GM10248 (cell line): ENCODE measurements at places on chromosomes 1 and 21.
A peak's percentile ranks its signal among the peaks of the same experiment; 100 is the strongest.

- peak; percentile 62 for DNase-seq
These were observed 18.4 kb downstream of the LORICRIN start for GRCh38 chr1:153277852-153278251.

- no peak for DNase-seq
These were observed 47.2 kb upstream of the SYNC start for GRCh38 chr1:32749771-32750170.

DNA sequence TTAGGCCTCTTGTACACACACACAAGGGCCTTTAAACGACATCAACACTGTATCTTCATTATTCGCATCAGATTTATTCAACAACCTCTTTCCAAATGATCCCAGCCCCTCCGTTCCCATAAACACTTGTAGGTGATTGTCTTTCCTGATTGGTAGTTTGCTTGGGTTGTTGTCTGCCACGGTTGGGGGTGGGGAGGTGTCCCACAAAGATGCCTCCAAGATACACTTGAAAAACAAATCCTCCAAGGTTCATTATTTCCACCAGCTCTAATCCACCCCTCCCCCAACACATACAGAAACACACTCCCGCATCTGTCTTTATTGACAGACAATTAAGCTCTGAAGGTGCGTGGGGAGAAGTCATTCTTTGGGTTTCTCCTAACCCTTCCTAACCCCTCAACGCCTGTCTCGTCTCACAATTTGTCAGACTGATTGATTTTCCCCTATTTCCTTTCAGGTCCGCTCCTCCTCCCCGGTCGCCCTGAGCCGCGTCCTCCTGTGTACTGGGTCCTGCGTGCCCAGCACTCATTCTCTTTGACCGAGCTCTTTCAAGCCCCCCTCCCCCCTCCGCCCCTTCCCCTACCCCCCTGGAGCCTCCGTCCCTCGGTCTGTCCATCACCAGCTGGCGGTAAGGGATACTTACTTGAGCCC lies 1.4 kb downstream of the WDR26 start:
- DNase-seq = no peak

GRCh38 chr1:101976161-101976560 lies 20.6 kb downstream of the OLFM3 start:
- DNase-seq = no peak

- no peak for DNase-seq
These were observed 22.0 kb downstream of the LGR6 start for GRCh38 chr1:202215472-202216130.

DNA sequence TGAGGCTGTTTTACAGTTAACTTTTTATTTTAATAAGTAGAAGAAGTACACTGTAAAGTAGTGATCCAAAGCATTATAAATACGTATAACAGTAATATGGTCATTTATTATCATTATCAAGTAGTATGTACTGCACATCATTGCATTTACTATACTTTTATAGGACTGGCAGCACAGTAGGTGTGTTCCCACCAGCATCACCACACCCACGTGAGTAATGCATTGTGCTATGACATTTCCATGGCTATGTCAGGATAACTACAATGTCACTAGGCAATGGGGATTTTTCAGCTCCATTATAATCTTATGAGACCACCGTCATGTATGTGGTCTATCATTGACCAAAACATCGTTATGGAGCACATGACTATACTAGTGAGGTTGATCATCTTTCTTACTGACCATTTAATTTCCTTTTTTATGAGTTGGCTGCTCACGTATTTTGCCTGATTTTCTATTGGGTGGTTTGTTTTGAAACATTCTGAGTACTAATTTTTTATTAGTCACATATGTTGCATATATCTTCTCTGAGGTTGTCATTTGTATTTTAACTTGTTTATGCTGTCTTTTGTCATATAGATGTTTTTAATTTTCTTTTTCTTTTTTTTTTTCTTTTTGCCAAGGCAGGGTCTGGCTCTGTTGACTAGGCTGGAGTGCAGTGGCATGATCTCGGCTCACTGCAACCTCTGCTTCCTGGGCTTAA lies 25.3 kb upstream of the SHCBP1L start:
- DNase-seq = no peak

- DNase-seq = peak; percentile 86
These were observed at the start of gene MR1 for GRCh38 chr1:181033799-181034451. MR1 (plus strand) TSS chr1:181033983; CDS start chr1:181034008, 25 bp downstream.

DNA sequence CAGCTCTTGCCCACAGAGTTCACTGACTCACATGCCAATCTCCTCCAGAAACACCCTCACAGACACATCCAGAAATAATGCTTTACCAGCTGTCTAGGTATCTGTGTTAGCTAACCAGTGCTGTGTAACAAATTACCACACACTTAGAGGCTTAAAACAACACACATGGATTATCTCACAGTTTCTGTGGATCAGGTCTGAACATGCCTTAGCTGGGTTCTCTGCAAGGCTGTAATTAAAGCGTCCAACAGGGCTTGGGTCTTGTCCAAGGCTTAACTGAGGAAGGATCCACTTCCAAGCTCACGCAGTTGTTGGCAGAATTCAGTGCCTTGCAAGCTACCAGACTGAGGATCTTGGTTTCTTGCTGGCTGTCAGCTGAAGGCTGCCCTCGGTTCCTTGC lies 92.5 kb upstream of the RGS4 start:
- DNase-seq = no peak

GRCh38 chr1:98276514-98276913 lies 355.7 kb upstream of the DPYD start:
- no peak for DNase-seq

DNA sequence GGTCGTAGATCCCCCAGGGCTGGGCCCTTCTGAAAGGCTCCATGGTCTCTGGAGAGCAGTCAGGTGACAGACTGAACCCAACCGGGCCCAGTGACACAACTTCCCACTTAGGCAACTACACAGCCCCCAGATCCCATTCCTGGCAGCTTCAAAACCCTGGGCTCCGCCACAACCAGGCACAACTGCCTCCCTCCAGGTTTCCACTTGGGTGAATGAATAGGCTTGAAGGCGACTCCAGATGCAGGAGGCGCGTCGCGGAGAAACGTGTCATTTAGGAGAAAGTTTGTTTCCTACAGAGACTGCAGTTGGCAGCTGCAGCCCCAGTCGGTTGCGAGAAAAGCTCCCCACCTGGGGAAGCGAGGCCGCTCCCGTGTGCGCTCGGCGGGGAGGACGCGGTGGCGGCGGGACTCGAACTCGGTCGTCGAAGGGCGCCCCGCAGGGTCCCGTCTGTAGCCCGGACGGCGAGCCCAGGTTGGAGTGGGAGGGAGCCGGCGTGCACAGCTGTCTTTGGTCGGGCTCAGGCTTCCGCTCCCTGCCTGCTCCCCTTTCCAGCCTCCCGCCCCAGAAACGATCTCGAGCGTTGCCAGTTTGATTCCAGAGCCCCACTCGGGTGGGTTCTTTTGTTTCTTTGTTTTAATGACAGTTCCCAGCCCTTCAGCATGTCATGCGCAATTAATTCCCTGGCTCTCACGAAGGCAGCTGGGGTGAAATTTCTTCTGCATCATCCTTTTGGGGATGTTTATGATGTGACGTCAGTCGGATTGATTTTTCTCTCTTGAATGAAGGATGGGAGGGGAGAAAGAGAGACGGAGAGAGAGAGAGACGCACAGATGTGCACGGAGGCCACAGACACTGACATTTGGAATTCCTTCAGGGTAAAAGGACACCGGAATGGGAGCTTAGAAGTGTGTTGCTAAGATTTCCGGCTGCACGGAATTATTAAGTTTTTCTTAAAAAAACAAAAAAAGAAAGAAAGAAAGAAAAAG lies 862 bp upstream of the SGIP1 start:
- peak; percentile 9 for DNase-seq

- DNase-seq = no peak
These were observed 188.5 kb upstream of the OLFM3 start for GRCh38 chr1:102185260-102185659.

DNA sequence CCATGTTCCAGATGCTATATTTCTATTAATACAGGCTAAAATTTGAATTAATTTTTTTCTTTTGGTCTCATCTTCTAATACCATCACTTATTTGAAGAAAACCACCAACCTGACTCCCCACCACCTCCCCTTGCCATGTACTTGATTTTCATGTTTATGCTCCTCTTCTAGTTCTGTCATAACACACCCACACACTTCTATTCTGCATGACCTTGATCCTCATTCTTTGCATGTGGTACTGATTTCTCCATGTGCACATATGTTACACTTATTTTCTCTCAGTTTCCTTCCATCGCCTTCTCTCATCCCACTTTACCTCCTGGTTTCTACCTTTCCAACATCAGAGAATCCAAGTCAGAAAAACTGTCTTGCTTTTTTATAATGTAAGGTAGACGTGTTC lies 78.9 kb upstream of the ARID1A start:
- DNase-seq = no peak

DNA sequence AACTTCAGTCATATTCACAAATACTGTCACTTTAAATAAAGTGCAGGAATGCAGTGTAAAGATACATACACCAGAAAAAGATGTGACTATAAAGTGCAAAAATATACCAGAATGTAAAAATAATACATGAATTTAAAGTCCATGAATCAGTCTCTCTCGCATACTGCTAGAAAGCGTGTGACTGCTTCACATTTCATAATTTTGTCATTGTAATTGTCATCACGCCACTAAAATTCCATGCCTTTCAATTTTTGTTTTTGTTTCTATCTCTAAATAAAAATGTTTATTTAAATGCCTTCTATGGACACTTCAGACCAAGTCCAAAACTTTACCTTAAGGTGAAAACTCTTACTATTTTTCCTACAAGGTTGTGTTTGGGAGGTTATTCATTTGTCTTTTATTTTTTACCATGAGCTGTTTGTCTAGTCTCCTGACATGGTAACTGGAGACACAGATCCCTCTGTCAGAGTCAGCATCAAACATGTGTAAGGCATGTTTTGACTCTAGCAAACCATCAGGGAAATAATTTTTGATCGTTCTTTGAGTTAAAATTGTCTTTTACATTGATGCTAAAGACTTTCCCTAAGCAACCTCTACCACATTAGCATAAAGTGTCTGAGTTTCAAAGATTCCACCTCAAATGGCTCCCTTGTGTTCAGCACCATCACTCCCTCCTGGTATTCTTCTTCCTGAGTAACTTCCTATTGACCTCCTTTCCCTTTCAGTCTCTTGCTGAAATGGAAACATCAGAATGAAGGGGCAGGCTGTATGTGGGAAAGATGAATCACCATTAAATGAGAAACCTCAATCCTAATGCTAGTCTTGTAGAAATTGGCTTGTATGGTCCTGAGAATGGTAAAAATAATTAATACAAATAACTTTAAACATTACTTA lies 14.0 kb upstream of the AIM2 start:
- DNase-seq = no peak

- no peak for DNase-seq
These were observed 149.6 kb downstream of the DISC1 start for GRCh38 chr1:231776010-231776756.

- no peak for DNase-seq
These were observed 14.8 kb downstream of the EDN2 start for GRCh38 chr1:41469706-41470105.

DNA sequence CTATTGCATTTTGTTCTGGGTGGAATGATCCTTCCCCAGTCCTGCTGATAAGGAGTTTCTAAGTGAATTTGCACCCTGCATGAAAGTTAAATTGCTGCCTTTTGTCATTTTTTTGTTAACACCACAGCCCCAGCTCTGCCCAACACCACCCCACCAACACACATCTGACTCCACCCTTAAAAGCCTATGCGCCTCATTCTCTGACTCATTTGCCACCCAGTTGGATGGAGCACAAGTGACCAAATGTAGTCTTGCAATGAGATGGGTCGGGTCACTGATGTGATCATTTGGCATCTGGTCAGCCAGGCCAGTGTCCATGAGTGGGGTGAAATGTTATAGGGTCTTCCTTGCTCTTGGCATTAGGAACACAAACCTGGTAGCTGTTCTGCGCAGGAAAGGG lies 256.8 kb downstream of the KAZN start:
- no peak for DNase-seq

DNA sequence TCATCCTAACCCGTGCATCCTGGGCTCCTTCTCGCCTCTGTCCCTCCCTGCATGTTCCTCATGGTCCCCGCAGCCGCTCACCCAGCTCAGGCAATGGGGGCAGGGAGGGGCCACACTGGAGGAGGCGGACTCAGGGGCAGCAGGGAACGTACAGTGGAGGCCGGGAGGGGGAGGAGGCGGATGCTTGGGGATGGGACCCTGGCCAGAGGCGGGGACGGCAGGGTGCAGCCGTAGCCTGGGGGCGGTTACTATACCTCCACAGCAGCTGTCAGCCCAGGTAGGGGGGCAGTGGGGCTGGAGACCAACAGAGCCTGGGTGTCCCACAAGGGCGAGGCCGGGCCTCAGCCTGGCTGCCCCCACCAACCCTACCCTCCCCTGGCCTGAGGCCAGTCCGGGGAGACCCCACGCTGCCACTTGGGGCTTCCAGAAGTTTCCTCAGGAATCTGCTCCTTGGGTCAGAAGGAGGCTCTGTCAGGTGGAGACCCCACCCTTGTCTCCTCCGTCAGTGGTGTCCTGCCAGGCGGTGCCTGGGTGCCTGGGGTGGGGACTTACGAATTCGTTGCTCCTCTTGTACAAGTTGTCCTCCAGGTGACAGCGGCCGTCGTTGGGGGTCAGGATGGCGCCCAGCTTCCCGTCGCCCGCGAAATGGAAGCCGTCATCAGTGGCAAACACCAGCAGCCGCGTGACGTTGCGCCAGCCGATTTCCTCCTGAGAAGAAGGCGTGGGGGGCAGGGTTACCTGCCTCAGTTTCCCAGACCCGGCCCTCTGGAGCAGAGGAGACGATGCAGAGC lies 20.7 kb downstream of the ITGB2 start:
- no peak for DNase-seq

DNA sequence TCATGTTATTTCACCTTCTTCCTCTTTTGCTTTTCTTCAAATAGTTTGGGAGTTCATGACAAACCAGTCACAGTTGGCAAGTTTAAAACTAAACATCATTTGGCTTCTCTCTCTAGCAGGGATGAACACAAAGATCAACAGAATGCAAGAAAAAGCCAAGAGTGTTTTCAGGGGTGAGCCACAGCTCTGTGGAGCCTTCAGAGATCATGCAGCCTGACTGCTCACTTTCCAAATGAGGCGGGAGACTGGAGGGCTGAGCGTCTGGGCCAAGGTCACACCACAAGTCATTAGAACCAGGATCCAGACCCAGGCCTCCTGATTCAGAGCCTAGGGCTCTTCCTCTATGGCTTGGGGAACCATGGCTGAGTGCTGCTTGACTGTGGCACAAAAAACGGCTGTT lies 2.7 kb downstream of the DPT start:
- no peak for DNase-seq

GRCh38 chr1:22687191-22687590 lies 23.4 kb upstream of the EPHB2 start:
- no peak for DNase-seq

- DNase-seq = no peak
These were observed 50.2 kb downstream of the SMYD2 start for GRCh38 chr1:214331180-214331579.

- no peak for DNase-seq
These were observed 139.1 kb upstream of the USH2A start for GRCh38 chr1:216562383-216562782.

DNA sequence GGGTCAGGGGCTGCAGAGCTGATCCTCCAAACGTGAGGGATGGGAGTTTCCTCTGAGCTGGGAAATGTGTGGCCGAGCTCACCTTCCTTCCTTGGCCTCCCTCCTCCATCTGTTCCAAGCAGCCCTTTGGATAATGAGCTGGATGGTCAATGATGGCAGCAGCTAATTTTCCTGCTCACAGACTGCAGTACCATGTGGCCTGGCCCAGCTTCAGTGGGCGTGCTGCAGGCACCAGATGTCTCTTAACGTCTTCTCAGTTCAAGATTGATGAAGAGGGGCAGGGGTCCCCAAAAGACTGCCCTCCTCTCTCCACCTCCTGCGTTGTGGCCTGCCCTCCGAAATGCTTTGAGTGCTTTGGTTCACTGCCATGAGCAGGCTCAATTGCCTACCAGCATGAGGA lies 86.0 kb downstream of the UBIAD1 start:
- no peak for DNase-seq

GRCh38 chr21:28298251-28298672 lies 694.4 kb downstream of the LTN1 start:
- no peak for DNase-seq
